ENCODE measurements at places on chromosomes 12 and 14. TPM values are rescaled to one million over a fixed set of nuclear protein-coding genes. Genes with fewer than 3 reads are reported as not detected.
A peak's percentile ranks its signal among the peaks of the same experiment; 100 is the strongest.

Gene TMEM263
- total RNA-seq = 33.2 TPM

Gene ANKRD33
- total RNA-seq = not detected

Gene B4GALNT1
- total RNA-seq = not detected

Gene FAM90A1
- total RNA-seq = 0.67 TPM

Gene TOMM20L
- not detected for total RNA-seq

DNA sequence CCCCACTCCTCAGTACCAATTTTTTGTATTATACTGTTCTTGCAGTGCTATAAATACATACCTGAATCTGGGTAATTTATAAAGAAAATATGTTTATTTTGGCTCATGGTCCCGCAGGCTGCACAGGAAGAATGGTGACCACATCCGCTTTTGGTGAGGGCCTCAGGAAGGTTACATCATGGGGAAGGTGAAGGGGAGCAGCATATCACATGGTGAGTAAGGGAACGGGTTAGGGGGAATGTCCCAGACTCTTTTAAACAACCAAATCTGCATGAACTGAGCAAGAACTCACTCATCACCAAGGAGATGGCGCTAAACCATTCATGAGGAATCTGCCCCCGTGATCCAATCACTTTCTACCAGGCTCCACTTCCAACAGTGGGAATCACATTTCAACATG, 40.0 kb downstream of the OSBPL8 start:
- H3K27ac ChIP-seq = no peak overlapping the region
- H3K4me3 ChIP-seq = peak overlapping the region; percentile 13
- no peaks in the 10 kb centered on the region for H3K27me3 ChIP-seq
- peaks cover 17% of the 10 kb centered on the region for H3K36me3 ChIP-seq
- peak; percentile 17 for DNase-seq

- no peak overlapping the region for H3K4me3 ChIP-seq
- no peaks in the 10 kb centered on the region for H3K4me1 ChIP-seq
- no peaks in the 10 kb centered on the region for H3K27me3 ChIP-seq
- no peak for DNase-seq
- H3K36me3 ChIP-seq = no peaks in the 10 kb centered on the region
Observed at GRCh38 chr14:25110106-25110505, 60.2 kb upstream of the STXBP6 start.

DNA sequence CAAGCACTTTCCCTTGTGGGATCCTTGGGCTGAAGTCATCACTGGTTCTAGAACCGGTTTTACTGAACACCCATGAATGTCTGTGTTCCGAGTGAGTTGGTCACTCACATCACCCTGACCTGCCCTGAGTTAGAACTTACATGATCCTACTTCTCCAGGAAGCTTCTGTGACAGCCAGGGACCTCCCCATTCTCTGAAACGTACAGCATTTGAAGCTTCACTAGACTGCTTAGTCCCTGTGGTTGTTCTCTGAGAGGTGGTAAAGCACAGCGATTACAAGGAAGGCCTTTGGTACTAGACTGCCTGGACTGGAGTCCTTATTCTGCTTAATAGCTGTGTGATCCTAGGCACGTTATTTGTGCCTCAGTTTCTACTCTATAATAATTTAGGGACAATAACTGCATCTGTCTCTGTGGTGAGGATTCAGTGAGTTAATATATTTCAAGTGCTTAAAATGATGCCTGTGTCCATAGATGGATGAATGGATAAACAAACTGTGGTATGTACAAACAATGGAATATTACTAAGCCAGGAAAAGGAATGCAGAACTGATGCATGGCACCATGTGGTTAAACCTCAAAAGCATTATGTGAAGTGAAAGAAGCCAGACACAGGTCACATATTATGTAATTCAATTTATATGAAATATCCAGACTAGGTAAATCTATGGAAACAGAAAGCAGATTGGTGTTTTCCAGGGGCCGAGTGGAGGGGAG, 54.7 kb upstream of the DDX11 start:
- no peak overlapping the region for H3K4me3 ChIP-seq
- no peak for DNase-seq
- no peak overlapping the region for H3K27ac ChIP-seq
- no peaks in the 10 kb centered on the region for H3K27me3 ChIP-seq
- H3K4me1 ChIP-seq = no peaks in the 10 kb centered on the region
- no peaks in the 10 kb centered on the region for H3K36me3 ChIP-seq

DNA sequence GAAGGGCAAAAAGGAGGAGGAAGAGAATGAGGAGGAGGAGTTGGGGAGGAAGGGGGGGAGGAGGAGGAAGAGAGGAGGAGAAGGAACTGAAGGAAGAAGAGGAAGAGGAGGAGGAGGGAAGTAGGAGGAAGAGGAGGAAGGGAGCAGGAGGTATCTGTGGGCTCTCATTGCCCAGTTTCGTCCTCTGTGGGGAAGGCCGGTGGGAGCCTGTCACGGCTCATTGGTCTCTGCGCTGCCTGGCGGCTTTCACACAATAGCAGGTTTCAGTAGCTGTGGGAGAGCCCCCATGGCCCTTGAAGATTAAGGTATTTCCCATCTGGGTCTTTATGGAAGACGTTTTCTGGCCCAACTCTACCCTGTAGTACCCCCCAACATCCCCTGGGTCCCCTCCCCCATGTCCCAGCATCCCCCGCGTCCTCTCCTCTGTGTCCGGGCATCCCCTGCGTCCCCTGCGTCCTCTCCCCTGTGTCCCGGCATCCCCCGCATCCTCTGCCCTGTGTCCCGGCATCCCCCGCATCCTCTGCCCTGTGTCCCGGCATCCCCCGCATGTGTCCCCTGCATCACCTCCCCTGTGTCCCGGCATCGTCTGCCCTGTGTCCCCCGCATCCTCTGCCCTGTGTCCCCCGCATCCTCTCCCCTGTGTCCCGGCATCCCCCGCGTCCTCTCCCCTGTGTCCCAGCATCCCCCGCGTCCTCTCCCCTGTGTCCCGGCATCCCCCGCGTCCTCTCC, 278.2 kb upstream of the SFSWAP start:
- no peak overlapping the region for H3K4me3 ChIP-seq
- H3K36me3 ChIP-seq = no peaks in the 10 kb centered on the region
- no peak for DNase-seq
- H3K27me3 ChIP-seq = no peaks in the 10 kb centered on the region
- no peak overlapping the region for H3K27ac ChIP-seq

DNA sequence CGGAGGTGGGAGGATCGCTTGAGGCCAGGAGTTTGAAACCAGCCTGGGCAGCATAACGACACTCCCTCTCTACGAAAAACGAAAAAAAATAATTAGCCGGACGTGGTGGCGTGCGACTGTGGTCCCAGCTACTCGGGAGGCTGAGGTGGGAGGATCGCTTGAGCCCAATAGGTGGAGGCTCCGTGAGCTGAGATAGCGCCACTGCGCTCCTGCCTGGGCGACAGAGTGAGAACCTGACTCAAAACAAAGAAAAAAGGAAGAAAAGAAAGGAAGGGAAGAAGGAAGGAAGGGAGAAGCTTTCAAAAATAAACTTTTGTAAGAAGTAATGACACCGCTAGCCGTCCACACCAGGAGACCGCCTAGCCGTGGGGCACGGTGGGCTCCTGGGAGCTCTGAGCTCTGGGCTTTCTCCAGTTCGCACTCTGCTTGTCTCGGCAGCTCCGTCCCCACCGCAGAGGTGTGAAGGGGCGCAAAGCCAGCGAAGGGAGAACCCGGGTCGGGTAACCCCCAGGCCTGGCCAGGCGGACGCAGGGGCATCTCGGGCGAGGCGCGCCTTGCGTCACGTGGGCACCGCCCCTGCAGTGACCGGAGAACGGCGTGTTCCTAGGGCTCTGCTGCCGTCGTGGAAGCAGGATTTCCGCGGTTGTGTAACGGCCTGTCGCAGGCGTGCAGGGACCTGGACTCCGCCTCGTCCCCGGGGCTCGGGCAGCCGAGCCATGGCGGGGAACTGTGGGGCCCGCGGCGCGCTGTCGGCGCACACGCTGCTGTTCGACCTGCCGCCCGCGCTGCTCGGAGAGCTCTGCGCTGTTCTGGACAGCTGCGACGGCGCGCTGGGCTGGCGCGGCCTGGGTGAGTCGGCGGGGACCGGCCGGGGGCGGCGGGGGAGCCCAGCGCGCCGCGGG, at the start of gene IRAK3:
TSS of gene IRAK3 (plus strand) at position 631 of the 902 bp plus-strand sequence. CDS start at position 717, 86 bp downstream.
- H3K36me3 ChIP-seq = no peaks in the 10 kb centered on the region
- peaks cover 6% of the 10 kb centered on the region for H3K27me3 ChIP-seq
- peak within 1 kb of the TSS; percentile 62 for H3K4me3 ChIP-seq
- H3K4me1 ChIP-seq = no peaks in the 10 kb centered on the region
- peak; percentile 58 for DNase-seq

DNA sequence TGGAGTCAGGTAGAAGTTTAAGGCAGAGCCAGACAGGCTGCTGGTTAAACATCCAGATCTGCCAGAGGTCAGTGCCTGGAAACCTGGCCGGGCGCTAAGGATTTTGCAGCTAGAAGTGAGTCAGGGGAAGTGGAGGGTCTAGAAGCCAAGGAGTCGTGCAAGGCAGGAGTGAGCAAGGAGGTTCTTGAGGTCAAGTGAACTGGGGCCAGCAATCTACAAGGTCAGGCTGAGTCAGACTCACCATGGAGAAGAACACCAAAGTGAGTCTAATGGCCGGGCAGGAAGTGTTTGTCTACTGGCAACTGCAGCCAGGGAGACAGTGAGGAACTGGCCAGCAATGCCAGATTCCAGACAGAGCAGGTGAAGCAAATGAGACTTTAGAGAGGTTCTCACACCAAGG, 628.2 kb downstream of the ETNK1 start:
- H3K27me3 ChIP-seq = no peaks in the 10 kb centered on the region
- no peaks in the 10 kb centered on the region for H3K36me3 ChIP-seq
- H3K4me3 ChIP-seq = no peak overlapping the region
- H3K4me1 ChIP-seq = no peaks in the 10 kb centered on the region
- no peak overlapping the region for H3K27ac ChIP-seq

DNA sequence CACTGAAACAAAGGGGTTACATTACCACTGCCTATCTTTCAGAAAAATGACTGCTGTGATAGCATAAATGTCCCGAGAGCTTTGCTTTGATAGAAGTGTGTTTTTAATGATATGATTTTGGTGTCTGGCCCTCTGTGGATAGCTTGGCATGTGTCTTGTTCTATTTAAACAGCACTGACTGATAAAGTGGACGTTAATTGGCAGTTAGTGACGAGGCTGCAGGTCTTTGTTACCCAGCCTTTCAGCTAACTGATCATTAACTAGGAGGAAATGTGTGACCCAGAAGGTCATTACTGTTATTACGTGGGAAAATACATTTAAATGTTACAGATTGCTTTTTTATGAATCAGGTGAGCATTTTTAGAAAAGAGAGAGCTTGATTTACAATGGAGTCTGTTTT, 428.3 kb downstream of the DIO2 start:
- H3K27me3 ChIP-seq = no peaks in the 10 kb centered on the region
- H3K4me1 ChIP-seq = no peaks in the 10 kb centered on the region
- H3K36me3 ChIP-seq = no peaks in the 10 kb centered on the region
- no peak for DNase-seq
- no peak overlapping the region for H3K27ac ChIP-seq
- no peak overlapping the region for H3K4me3 ChIP-seq

- no peak for DNase-seq
- no peak overlapping the region for H3K4me3 ChIP-seq
- H3K27ac ChIP-seq = no peak overlapping the region
Observed at GRCh38 chr12:68406134-68406576, 74.0 kb upstream of the MDM1 start.

DNA sequence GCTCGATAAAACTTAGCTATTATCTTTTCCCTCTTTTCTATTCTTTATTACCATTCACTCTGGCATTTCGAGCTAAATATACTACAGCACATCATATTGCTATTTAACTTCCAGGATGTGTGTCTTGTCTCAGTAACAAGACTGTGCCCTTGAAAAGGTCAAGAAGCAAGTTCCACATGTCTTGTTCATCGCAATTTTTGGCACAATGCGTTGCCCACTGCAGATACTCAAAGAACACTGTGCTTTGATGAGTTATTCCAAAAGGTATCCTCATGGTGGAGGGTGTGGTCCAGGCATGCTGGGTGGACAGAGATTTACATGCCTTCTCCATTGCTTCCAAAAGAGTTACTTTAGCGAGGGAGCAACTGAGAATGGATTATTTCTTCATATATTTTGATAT, 6.6 kb downstream of the E2F7 start:
- no peak overlapping the region for H3K4me3 ChIP-seq
- no peak for DNase-seq
- H3K4me1 ChIP-seq = peaks cover 4% of the 10 kb centered on the region
- no peaks in the 10 kb centered on the region for H3K27me3 ChIP-seq

DNA sequence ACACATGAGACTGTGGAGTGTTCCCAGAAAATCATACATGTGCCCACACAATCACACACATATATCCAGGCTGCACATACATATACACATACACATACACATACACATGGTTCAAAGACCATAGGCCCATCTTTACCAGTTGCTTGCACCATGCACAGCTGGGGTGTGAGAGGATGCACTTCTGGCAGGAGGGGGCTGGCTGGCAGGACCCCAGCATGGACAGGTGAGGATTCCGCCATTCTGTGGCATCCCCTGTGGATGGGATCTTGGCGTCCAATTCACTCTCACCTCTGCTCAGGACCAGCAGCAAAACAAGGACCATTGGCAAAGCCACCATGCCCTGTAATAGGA, 7.0 kb downstream of the ITGB7 start:
- peaks cover 72% of the 10 kb centered on the region for H3K4me1 ChIP-seq
- H3K4me3 ChIP-seq = peak overlapping the region; percentile 55
- DNase-seq = no peak
- H3K27ac ChIP-seq = peak overlapping the region; percentile 76
- peaks cover 32% of the 10 kb centered on the region for H3K36me3 ChIP-seq

GRCh38 chr14:59465316-59466135, at the start of gene GPR135:
GPR135 (minus strand) TSS chr14:59465380; CDS start chr14:59465226, 154 bp downstream.
- H3K36me3 ChIP-seq = no peaks in the 10 kb centered on the region
- DNase-seq = peak; percentile 35
- no peaks in the 10 kb centered on the region for H3K27me3 ChIP-seq
- peak within 1 kb of the TSS; percentile 65 for H3K27ac ChIP-seq

GRCh38 chr14:39680777-39681176, 248.5 kb upstream of the FBXO33 start:
- no peaks in the 10 kb centered on the region for H3K36me3 ChIP-seq
- no peak for DNase-seq
- no peaks in the 10 kb centered on the region for H3K27me3 ChIP-seq
- H3K27ac ChIP-seq = no peak overlapping the region
- H3K4me1 ChIP-seq = no peaks in the 10 kb centered on the region
- H3K4me3 ChIP-seq = no peak overlapping the region

DNA sequence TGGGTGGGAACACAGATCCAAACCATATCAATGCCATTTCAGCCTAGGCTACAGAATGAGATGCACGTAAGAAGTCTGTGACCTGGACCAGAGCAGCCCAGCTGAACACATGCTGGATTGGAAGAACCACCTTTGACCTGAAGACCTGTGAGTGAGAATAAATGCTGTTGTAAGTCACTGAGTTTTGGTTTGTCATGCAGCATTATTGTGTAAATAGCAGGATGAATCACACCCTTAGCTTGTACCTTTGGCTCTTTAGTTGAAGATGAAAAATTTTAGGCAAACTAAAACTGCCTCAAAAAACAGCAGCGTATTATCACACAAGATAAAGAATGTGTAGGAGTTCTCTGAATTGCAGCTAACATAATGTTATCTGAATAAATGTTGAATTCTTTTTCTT, 199.4 kb upstream of the LRIG3 start:
- no peaks in the 10 kb centered on the region for H3K4me1 ChIP-seq
- H3K27ac ChIP-seq = no peak overlapping the region
- no peak overlapping the region for H3K4me3 ChIP-seq
- no peak for DNase-seq

GRCh38 chr14:92958373-92959188, 35.6 kb downstream of the CHGA start:
- H3K4me1 ChIP-seq = no peaks in the 10 kb centered on the region
- H3K36me3 ChIP-seq = peaks cover 33% of the 10 kb centered on the region

GRCh38 chr14:38941488-38941887, 161.5 kb downstream of the SEC23A start:
- H3K27ac ChIP-seq = no peak overlapping the region
- no peaks in the 10 kb centered on the region for H3K36me3 ChIP-seq
- H3K4me3 ChIP-seq = no peak overlapping the region
- no peaks in the 10 kb centered on the region for H3K27me3 ChIP-seq

Data from CD4-positive, CD25-positive, alpha-beta regulatory T cell (primary cell).